NCI-H2107 (cell line): ENCODE measurements at places on chromosomes 3 and 15.
A peak's percentile ranks its signal among the peaks of the same experiment; 100 is the strongest.

- DNase-seq = no peak
Observed at GRCh38 chr3:87766721-87767120, 292.1 kb downstream of the CGGBP1 start.

- DNase-seq = no peak
Observed at GRCh38 chr15:26614734-26615133, 158.1 kb downstream of the GABRB3 start.

DNA sequence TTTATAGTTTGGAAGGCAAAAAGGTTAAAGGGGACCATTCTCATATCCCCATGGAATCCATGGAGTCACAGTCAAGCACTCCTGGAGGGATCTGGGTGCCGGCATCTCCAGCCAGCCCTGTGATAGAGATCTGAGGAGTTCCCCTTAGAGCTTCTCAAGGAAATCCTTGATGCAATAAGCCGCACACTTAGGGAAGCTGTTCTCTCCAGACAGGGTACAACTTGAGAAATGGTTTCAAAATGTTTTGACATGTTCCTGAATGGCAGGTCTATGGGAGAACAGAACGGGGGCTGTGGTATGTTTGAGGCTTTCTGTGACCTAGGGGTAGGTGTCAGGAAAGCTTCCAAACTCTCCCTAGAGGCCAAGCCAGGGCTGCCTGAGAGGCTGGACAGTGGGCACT lies 292.9 kb downstream of the TLE3 start:
- DNase-seq = no peak

DNA sequence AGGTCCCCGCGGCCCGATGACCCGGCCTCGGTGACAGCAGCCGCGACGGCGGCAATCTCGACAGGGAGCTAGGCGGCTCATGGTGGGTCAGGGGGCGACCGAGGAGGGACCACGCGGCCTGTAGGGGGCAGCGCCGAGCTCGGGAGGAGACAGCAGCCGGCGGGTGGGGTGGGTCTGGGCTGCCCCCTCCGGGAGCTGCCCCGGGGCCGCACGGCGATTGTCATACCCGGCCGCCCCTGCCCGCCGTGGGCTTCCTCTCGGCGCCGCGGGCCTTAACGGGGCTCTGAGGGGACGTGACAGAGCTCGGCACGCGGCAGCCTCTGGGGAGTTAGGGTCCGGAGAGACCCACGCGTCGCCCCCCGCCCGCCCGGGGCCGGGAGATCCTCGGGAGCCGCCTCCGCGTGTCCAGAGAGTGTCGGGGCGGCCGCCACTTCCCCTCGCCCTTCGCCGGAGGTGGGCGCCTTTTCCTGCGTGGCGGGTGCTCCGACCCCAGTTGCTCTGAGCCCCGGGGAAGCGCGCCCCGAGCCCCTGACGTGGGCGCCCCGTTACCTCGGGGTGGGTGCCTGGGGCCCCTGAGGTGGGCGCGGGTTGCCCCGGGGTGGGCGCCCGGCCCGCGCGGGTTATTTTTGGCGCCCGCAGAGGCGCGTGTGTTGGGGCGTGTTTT lies 539 bp upstream of the PLCL2 start:
- no peak for DNase-seq

DNA sequence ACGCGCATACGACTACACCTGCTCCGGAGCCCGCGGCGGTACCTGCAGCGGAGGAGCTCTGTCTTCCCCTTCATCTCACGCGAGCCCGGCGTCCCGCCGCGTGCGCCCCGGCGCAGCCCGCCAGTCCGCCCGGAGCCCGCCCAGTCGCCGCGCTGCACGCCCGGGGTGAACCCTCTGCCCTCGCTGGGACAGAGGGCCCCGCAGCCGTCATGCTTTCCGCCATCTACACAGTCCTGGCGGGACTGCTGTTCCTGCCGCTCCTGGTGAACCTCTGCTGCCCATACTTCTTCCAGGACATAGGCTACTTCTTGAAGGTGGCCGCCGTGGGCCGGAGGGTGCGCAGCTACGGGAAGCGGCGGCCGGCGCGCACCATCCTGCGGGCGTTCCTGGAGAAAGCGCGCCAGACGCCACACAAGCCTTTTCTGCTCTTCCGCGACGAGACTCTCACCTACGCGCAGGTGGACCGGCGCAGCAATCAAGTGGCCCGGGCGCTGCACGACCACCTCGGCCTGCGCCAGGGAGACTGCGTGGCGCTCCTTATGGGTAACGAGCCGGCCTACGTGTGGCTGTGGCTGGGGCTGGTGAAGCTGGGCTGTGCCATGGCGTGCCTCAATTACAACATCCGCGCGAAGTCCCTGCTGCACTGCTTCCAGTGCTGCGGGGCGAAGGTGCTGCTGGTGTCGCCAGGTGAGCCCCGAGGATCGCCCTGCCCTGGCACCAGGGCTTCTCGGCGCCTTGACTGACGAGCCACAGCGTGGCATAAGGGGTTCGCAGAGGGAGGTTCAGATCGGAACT lies 420 bp downstream of the SLC27A2 start:
- DNase-seq = peak; percentile 17

- DNase-seq = no peak
Observed at GRCh38 chr15:71043373-71043772, 71.9 kb upstream of the THSD4 start.

- DNase-seq = no peak
Observed at GRCh38 chr3:102974333-102974732, 539.5 kb downstream of the ZPLD1 start.

GRCh38 chr3:49966233-49966942 lies 26.4 kb downstream of the RBM6 start:
- no peak for DNase-seq

DNA sequence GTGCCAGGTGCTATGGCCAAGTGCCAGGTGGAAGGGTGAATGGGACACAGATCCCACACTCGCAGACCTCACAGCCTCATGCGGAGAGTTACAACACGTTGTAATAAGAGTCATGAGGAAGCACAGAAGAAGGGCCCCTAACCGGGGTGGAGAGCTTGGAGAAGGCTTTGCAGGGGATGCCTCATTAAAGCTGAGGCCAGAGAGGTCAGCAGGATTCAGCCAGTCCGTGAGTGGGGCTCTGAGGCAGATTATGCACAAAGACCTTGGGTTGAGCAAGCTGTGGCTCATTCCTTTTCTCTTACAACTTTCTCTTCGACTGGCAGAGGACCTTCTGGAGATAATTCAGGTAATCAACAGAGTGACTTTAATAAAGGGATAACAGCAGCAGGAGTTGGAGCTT lies 65.3 kb upstream of the SNRK start:
- no peak for DNase-seq

DNA sequence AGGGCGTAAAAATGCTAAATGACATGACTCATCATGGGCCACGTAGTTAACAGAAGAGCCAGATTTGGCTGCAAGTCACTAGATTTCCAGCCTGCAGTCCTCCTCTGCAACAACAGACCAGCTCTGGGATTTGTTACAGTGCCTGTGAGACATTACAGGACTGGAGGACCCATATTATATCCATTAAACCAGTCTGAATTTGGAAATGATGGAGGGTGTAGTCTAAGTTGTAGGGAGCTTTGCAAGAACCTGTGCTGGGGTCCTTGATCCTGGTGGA lies 10.8 kb downstream of the ZNF774 start:
- DNase-seq = no peak

GRCh38 chr15:37903919-37904625 lies 30.4 kb upstream of the TMCO5A start:
- DNase-seq = no peak

GRCh38 chr15:57697588-57697987 lies 8.9 kb upstream of the POLR2M start:
- no peak for DNase-seq

- DNase-seq = no peak
Observed at GRCh38 chr3:31945738-31946052, 35.4 kb downstream of the OSBPL10 start.

GRCh38 chr15:81229586-81229985 lies 32.9 kb downstream of the IL16 start:
- DNase-seq = no peak

DNA sequence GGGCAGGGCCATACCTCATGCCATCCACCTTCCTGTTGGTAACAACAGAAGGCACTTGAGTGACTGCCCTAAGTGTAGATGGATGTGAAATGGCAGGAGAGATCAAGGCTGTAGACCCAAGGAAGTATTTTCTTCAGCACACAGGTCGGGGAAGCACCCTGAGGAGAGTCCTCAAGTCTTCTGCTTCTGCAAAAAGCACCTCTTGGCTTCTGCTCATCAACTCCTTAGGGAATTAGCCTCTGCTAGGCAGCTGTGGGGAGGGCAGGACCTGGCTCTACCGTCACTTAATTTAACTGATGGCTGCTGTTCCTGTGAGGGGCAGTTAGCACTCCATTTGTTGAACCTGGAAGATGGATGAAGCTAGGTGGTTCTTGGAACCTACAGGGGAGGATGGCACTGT lies 6.9 kb upstream of the CACNA2D2 start:
- DNase-seq = no peak

DNA sequence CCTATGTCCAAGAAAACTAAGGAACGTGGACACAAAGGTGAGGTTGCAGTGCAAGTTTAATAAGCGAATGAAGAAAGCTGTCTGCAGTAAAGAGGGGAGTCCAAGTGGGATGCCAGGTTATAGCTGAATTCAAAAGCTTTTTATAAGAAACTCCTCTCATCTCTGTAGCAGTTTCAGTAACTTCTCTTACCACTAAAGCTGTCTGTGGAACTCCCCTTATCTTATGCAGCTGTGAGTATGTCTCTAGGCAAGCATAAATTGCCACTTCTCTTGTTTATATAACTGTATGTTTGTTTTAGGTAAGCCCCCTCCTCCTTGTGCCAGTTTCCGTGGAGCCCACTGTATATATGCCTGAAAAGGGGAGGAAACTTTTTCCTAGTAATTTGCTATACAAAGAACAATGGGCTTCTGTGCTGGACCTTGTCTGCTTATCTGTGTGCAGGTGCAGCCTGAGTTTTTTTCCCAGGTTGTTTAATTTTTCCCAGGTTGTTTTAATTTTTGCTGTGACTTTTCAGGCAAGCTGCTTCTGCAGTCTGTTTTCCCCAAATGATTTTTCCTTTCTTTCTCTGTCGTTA lies 875.1 kb upstream of the EPHA6 start:
- DNase-seq = no peak

DNA sequence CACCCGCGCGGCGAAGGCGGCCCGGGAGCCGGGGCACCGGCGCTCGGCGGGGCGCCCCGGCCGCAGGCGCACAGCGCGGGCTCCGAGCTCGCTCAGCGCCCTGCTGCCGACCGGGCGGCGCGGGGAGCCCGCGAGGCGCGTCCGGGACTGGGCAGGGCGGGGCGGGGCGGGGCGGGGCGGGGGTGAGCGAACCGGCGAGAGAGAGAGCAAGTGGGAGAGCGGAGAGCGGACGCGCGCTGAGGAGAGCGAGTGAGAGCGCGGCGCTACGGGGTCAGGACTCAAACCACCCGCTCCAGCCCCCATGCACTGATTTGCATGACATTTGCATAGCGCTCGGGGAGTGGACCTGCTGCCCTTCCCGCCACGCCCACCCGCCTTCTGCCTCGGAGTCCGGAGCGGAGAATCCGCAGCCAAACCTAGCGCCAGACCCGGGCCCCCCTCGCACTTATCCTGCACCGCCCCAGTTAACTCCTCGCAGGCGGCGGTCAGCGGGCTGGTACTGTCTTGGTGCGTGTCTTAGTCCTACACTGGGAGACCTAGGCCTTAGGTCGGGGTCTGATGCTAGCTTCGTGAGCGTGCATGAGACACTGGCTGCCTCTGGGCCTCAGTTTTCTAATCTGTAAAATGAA lies at the start of gene MYLK:
Gene MYLK, minus strand, starts transcription at position 130 of the 629 bp plus-strand sequence. CDS start 90,491 bp downstream, outside the sequence.
- peak; percentile 19 for DNase-seq

DNA sequence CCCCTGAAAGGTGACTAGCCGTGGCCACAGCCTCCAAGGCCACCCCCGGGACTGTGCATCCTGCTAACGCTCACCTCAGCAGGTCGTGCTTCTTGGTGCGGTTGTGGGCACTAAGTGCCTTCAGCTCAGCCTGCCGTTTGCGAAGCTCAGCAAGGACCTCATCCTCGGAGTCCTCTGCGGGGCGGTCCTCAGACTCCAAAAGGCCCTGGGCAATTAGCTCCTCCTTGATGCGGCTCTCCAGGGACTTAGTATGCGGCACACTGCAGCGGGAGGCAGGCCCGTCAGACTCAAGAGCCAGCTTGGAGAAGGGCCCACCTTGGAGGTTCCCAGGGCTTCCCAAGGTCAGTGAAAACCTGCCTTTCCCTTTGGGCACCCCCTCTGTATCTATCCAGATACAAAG lies 8.3 kb downstream of the TADA3 start:
- DNase-seq = no peak

DNA sequence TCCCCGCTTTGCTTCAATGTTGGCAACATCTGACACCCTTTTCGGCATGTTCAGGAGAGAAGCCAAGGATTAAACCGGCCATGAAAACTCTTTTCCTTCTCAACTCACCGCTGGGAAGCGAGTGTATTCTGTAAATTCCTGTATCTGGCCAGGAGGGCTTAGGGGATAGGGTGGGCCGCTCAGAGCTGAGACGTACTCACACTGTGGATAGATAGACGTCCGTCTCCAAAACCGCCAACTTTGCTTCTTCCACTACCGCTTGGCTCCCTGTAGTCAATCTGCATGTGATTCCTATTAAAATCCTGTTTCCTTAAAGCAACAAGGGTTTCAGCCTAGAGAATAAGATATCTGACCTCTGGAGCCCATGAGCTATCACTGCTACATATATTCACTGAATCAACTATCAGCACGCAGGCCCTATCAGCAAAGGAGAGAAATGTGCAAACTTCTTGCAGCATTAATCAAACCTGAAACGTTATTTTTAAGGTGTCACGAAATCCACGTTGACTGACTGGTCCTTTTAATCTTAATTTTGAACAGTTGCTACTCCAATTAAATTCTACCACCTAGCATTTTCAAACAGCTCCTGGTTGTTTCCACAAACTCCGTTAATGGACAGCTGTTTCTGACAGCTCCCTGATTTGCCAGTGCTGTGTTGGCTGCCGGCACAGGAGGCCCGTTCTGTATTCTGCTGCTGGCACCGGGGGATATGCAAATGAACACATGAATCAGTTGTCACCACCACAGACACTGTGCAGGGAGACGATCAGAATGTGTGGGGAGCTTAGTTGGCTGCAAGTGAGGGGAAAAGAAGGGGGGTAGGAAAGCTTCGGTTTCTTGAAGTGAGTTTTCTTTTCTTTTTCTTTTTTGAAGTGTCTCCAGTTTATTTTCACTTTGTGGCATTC lies 438.9 kb upstream of the ARRDC4 start:
- no peak for DNase-seq

- no peak for DNase-seq
Observed at GRCh38 chr3:38585791-38586420, 63.6 kb downstream of the SCN5A start.

DNA sequence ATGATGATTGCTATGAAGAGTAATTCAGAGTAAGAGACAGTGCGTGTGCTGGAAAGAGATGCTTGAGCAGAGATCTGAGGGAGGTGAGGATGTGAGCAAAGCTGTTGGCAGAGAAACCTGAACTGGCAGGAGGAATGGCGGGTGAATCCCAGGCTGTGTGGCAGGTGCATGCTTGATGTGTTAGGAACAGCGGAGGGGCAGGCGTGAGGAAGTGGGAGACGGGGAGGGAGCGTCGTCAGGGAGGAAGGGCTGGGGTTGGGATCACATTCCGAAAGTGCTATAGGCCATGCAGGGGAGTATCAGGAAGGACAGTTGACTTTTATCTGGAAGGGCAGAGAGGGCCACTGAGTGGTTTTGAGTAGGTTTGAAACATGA lies 8.6 kb downstream of the GABRA5 start:
- no peak for DNase-seq
